ENCODE measurements at places on chromosomes 6 and 20. TPM values are rescaled to one million over a fixed set of nuclear protein-coding genes. Genes with fewer than 3 reads are reported as not detected.

OR2H1 gene
- not detected for total RNA-seq

RRP36 gene
- total RNA-seq: 66.2 TPM

GRCh38 chr20:2065099-2065498 lies 36.5 kb upstream of the STK35 start:
- H3K36me3 ChIP-seq: no peaks in the 10 kb centered on the region
- peaks cover 13% of the 10 kb centered on the region for H3K27me3 ChIP-seq

DNA sequence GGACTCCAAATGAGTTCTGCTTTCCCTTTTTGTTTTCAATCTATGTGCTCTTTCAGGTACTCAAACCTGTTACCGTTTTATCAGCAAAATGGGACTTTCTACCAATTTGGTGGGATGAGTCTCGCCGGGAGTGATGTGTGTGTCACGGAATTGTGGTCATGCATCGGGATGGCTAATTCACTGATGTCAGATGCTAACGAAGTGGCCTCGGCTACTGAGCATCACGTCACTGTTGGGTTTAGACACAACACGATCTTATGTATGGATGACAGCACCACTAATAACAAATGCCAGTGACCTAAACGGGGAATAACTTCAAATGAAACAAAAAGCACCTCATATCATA lies 1.6 kb upstream of the PCK1 start:
- peaks cover 57% of the 10 kb centered on the region for H3K27me3 ChIP-seq
- DNase-seq: no peak
- no peaks in the 10 kb centered on the region for H3K4me1 ChIP-seq
- no peak overlapping the region for H3K27ac ChIP-seq
- no peak overlapping the region for H3K4me3 ChIP-seq

All from osteocyte (in vitro differentiated cells).